AG10803 (cell line): ENCODE measurements at places on chromosomes 16 and 17.

- no peak for DNase-seq
These were observed 247.1 kb downstream of the RBFOX3 start for GRCh38 chr17:79363552-79364275.

- no peak for DNase-seq
These were observed 59.3 kb downstream of the TMEM100 start for GRCh38 chr17:55663400-55663799.

GRCh38 chr16:82699711-82700495, 73.1 kb downstream of the CDH13 start:
- peak; percentile 92 for DNase-seq

GRCh38 chr17:11318207-11318606, 77.2 kb downstream of the SHISA6 start:
- DNase-seq = no peak

GRCh38 chr16:67803894-67804293, 2.5 kb downstream of the RANBP10 start:
- DNase-seq = no peak

- DNase-seq = no peak
These were observed 48.5 kb downstream of the SPOP start for GRCh38 chr17:49629447-49629846.

- DNase-seq = no peak
These were observed 65.9 kb downstream of the SCNN1B start for GRCh38 chr16:23367988-23368387.

GRCh38 chr16:19123535-19124178, 9.9 kb downstream of the ITPRIPL2 start:
- DNase-seq = no peak

- DNase-seq = no peak
These were observed 2.0 kb upstream of the RAP1GAP2 start for GRCh38 chr17:2794111-2794803.

GRCh38 chr17:78250891-78251772, 19.7 kb downstream of the TMEM235 start:
- peak; percentile 81 for DNase-seq

GRCh38 chr17:28896491-28896883, 1.0 kb downstream of the FLOT2 start:
- DNase-seq = no peak

GRCh38 chr16:68658341-68658973, 13.3 kb downstream of the CDH3 start:
- peak; percentile 75 for DNase-seq

GRCh38 chr16:54145881-54146280, 140.7 kb downstream of the IRX3 start:
- no peak for DNase-seq

GRCh38 chr16:19330841-19331397, 45.4 kb downstream of the CLEC19A start:
- peak; percentile 42 for DNase-seq

- peak; percentile 96 for DNase-seq
These were observed 3.9 kb upstream of the CCDC57 start for GRCh38 chr17:82216301-82217119.

GRCh38 chr17:49819138-49819537, 28.7 kb downstream of the TAC4 start:
- no peak for DNase-seq

DNA sequence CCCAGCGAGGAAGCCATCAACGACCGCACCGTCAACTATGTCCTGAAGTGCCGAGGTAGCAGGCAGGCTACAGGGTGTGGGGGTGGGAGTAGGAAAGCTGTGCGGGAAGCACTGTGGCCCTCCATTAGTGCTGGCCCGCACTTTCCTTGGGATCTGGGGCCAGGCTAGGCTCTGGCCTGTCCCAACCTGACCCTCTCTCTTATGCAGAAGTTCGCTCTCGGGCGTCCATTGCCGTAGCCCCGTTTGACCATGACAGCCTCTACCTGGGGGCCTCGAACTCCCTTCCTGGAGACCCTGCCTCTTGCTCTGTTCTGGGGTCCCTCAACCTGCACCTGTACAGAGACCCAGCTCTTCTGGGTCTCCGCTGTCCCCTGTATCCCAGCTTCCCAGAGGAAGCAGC, 8.6 kb downstream of the PLEKHG4 start:
- no peak for DNase-seq

DNA sequence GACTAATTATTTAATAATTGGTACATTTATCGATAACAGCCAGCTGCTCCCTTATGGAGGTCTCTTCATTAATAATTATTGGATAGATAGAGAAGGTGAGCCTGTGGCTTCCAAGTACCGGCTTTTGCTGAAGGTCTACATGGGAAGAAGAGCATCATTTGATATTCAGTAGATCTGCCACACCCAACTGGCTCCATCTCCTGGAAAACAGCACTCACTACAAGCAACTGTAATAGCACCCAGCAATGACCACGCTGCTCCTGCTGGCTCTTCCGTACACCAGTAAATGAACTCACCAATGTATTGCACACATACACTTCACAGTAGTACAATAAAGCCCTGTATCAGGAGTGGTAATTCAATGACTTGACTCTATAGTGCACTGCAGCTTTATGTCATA, 19.5 kb downstream of the MARVELD3 start:
- DNase-seq = peak; percentile 13

DNA sequence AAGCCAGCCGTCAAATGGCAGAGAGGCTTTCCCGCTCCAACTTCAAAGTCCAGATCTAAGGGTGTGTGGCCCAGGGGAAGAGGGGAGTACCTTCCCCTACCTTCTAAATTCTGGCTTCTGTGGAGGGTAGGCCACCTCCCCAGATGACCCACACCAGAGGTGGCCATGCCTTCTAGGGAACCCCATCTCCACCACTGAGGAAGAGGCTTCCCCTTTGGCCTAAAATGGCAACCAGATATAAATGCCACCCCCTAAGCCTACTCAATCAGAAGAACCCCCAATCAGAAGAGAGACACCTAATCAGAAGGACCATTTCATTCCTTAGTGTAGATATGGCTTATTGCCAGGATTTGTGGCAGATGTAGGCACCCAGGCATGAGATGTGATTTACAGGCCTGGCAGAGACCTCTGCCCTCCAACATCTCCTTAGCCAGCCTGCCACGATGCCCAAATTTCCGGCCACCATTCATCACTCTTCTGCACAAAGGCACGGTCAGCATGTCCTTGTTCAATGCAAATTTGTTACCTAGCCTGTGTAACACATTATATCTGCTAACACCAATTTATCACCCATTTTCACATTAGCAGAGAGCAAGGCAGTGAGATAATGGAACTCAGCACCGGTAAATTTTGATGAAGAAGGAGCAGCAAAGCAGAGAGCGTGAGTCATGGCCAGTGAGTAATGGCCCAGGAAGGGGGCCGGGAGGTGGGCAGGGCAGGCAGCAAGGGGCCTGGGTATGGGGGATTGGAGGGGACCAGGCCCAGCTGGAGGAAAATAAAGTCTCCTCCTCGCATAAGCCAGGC, 1.2 kb upstream of the MGAT5B start:
- DNase-seq = peak; percentile 22

DNA sequence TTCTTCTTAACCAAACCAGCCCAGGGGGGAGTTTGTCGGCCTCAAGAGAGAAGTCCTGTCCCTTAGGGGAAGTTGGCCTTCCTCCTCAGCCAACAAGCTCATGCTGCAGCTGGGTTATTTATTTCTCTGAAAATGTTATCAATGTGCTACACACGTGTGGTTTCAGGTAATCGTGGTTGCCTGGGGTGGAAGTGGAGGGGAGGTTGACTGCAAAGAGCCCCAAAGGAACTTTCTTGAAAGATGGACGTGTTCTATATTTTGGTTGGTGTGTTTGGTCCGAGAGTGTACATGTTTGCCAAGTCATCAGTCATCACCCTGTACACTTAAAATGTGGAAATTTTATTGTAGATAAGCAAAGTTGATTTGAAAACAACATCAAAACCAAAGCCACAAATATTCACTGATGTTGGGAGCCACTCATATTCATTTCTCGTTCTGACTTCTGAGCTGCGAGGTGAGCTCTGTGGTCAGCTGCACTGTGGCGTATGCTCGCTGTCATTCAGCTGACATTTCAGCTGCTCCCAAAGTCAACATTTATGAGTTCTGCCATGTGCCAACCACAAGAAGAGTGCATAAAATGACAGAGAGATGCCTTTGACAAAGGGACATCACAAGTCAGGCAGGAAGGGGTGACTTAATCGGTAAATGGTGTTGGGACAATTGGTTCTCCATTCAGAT, 26.5 kb upstream of the ADGRG1 start:
- no peak for DNase-seq
